ENCODE measurements at places on chromosomes 11 and 22. TPM values are rescaled to one million over a fixed set of nuclear protein-coding genes. Genes with fewer than 3 reads are reported as not detected.

Gene GGTLC3
- total RNA-seq = not detected

Gene OR5B21
- not detected for total RNA-seq

Gene DBX1
- total RNA-seq = not detected

DNA sequence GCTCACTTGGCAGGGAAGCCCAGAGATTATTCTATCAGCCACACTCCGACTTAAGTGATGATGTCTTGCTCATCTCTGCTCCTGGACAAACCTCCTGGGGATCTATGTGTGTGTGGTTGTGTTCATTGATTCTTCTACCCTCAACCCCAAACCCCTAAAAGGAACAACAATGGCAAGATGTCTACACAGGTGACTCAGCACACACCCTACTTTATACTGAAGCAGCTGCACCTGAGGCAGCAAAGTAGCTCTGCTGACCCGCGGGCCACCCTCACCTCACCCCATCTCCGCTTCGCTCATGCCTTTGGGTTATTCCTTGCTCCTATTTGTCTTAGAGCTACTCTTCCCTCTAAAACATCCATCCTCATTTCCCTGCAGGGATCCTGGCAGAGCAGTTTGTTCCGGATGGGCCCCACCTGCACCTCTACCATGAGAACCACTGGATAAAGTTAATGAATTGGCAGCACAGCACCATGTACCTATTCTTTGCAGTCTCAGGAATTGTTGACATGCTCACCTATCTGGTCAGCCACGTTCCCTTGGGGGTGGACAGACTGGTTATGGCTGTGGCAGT is 38.7 kb downstream of the TMEM45B start:
- DNase-seq = no peak

DNA sequence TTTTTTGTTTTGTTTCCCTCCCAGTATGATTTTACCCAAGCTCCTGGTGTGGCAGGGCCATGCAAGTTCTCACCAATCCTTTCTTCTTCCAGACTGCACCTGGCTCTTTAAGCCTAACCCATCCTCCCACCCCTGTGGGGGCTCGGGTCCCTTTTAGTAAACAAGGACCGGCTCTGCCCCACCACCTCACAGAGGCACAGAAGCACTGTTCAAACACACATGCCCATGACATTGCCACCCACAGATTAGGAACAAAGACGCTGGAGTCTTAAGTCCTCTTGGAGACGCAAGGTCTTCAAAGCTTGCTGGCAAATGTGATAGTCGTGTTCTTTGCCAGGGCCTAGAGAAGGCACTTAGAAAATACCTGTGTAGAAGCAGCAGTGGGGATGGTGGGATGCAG is 18.9 kb downstream of the UQCR10 start:
- DNase-seq = no peak

DNA sequence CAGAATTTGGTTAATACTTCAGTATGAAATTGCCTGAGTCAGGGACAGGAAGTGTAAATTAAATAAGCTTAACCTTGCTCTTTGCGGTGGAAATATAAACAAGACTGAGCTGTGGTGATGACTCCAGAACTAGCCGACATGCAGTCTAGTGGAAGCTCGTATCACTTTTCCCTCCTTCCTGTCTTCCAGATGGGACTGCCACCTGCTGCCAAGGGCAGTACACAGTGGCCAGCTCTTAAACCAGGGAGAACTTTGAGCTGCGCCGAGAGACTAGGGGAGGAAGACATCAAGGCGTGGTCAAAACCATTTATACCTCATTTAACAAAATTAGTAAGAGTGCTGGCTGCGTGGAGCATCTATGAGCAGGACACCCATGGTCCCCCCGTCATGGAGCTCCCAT is 31.3 kb upstream of the CTTN start:
- DNase-seq = no peak

All from urinary bladder (tissue), 4 donors.